Activated naive CD8-positive, alpha-beta T cell treated with anti-CD3 and anti-CD28 coated beads, Interleukin-2, amount 10 ng/mL, durations not matched to agents 7 days and 5 days (primary cell): ENCODE measurements at places on chromosomes 6 and 20. TPM values are rescaled to one million over a fixed set of nuclear protein-coding genes. Genes with fewer than 3 reads are reported as not detected.

DNA sequence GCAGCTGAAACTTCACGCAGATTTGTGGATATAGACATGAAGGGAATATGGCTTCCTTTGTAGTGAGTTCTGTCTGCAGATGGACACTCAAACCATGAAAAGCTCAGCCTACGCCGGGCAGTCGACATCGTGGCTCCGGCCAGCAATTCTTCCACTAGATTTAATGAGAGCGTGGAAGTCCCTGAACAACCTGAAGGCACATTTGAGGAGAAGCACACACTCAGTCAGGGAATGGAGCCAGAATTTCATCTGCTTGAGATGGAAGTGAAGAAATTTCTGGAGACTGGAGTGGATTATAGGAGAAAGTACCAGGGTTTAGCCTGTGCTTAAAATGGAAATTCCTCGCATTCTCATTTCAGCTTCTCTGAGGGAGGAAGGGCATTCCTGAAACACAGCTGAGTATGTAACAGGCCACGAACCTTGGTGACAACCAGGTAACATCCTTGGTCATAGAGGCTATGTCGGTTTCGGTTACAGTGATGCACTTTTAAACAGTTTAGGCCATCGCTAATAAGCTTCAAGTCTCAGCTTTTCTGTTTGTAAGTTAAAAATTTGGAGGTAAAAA, 80.5 kb upstream of the AGPAT4 start:
- peaks cover 11% of the 10 kb centered on the region for H3K4me1 ChIP-seq
- no peak for DNase-seq
- no peak overlapping the region for H3K27ac ChIP-seq
- no peaks in the 10 kb centered on the region for H3K27me3 ChIP-seq
- no peak overlapping the region for H3K4me3 ChIP-seq

- H3K4me3 ChIP-seq: peak overlapping the region; percentile 91
- peaks cover 4% of the 10 kb centered on the region for H3K36me3 ChIP-seq
- peak overlapping the region; percentile 84 for H3K27ac ChIP-seq
- no peaks in the 10 kb centered on the region for H3K27me3 ChIP-seq
- no peak for DNase-seq
Observed at GRCh38 chr6:157982563-157983405, 1.1 kb downstream of the SYNJ2 start.

Gene HSPA1L
- total RNA-seq: 3.3 TPM

Gene TMC2
- total RNA-seq: not detected

DNA sequence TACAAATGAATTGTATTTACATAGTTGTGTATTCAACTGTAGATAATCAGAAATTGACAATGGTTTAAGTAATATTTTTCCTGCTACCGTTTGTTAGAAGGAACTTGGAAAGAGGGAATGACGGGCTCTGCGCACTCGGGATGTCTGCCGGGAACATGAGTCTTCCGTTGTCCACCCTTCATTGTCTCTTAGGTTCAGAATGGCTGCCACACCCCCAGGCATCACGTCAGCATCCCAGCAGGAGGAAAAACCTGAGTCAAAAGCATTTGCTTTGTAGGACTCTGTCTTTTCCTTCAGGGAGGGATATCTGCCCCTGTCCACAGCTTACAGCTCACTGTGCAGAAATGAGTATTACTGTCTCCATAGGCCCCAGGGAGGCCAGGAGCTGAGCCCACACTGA, 331.2 kb downstream of the THBS2 start:
- H3K4me1 ChIP-seq: peaks cover 1% of the 10 kb centered on the region
- DNase-seq: no peak
- H3K4me3 ChIP-seq: no peak overlapping the region
- H3K27ac ChIP-seq: no peak overlapping the region
- peaks cover 4% of the 10 kb centered on the region for H3K27me3 ChIP-seq
- H3K36me3 ChIP-seq: no peaks in the 10 kb centered on the region

Gene TSBP1
- total RNA-seq: not detected

GRCh38 chr20:34110745-34111641, 1.1 kb downstream of the EIF2S2 start:
- peaks cover 23% of the 10 kb centered on the region for H3K36me3 ChIP-seq
- DNase-seq: no peak
- peak overlapping the region; percentile 99 for H3K27ac ChIP-seq
- H3K4me3 ChIP-seq: peak overlapping the region; percentile 93

DNA sequence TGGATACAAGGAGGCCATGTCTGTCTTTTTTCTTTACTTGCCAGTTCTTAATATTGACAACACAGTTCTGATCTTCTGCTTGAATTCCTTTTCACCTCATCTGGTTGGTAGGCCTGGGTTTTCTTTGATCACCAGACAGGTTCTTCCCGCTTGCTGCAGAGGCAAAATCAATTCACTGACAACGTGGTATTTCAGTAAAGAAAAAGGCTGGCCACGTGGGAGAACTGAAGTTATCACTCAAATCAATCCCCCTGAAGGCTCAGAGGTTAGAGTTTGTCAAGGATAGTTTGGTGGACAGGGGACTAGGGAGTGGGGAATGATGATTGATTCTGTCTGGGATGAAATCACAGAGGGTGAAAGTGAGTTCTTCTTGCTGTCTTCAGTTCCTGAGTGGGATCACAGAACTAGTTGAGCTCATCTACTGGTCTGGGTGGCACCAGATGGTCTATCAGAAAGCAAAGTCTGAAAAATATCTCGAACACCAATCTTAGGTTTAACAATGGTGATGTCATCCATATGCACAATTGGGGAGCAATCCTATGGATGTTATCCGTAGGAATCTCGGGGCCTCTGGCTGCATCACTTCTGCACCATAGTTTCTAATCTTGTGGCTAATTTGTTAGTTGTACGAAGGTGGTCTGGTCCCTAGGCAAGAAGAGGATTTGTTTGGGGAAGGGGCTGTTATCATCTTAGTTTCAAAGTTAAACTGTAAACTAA, 37.3 kb upstream of the OLIG3 start:
- DNase-seq: no peak
- H3K4me3 ChIP-seq: no peak overlapping the region
- H3K4me1 ChIP-seq: no peaks in the 10 kb centered on the region
- peaks cover 3% of the 10 kb centered on the region for H3K36me3 ChIP-seq
- no peak overlapping the region for H3K27ac ChIP-seq
- H3K27me3 ChIP-seq: peaks cover 14% of the 10 kb centered on the region

GRCh38 chr20:25053255-25054031, 4.5 kb downstream of the ACSS1 start:
- no peak overlapping the region for H3K4me3 ChIP-seq
- peak overlapping the region; percentile 15 for H3K27ac ChIP-seq
- no peak for DNase-seq

DNA sequence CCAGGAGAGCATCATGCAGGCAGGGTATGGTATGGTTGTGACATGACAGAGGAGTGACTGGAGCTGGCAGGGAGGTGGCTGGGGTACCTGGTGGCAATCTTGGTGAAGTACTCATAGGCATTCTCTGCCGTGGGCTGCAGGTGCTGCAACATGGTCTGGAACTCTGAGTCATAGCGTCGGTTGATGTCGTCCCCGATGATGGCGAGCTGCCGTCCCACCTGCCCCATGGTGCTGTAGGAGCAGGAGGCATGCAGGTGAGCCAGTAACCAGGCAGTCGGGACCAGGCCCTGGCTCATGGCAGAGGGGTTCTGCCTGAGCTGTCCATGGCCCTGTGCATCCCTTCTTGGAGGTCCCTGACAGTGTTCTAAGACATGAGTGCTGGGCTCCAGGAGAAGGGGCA, 4.9 kb downstream of the BAK1 start:
- H3K27ac ChIP-seq: peak overlapping the region; percentile 34
- peaks cover 29% of the 10 kb centered on the region for H3K36me3 ChIP-seq
- no peak for DNase-seq
- peaks cover 29% of the 10 kb centered on the region for H3K4me1 ChIP-seq
- no peaks in the 10 kb centered on the region for H3K27me3 ChIP-seq

- no peaks in the 10 kb centered on the region for H3K36me3 ChIP-seq
- no peaks in the 10 kb centered on the region for H3K4me1 ChIP-seq
- no peak overlapping the region for H3K27ac ChIP-seq
- DNase-seq: no peak
Observed at GRCh38 chr6:17484201-17484849, 90.9 kb downstream of the CAP2 start.

GRCh38 chr6:16274885-16275589, 36.6 kb downstream of the GMPR start:
- H3K4me3 ChIP-seq: no peak overlapping the region
- DNase-seq: no peak
- H3K36me3 ChIP-seq: peaks cover 27% of the 10 kb centered on the region
- no peak overlapping the region for H3K27ac ChIP-seq

Gene CTCFL
- not detected for total RNA-seq

- no peak overlapping the region for H3K4me3 ChIP-seq
- no peak overlapping the region for H3K27ac ChIP-seq
- H3K36me3 ChIP-seq: no peaks in the 10 kb centered on the region
- H3K27me3 ChIP-seq: no peaks in the 10 kb centered on the region
- no peaks in the 10 kb centered on the region for H3K4me1 ChIP-seq
- no peak for DNase-seq
Observed at GRCh38 chr6:113347436-113347835, 509.7 kb upstream of the MARCKS start.

GRCh38 chr20:16427571-16427970, 145.7 kb downstream of the KIF16B start:
- no peaks in the 10 kb centered on the region for H3K27me3 ChIP-seq
- DNase-seq: no peak
- no peak overlapping the region for H3K4me3 ChIP-seq
- H3K27ac ChIP-seq: no peak overlapping the region
- H3K4me1 ChIP-seq: no peaks in the 10 kb centered on the region

GRCh38 chr6:123875784-123876183, 72.1 kb downstream of the NKAIN2 start:
- H3K4me1 ChIP-seq: no peaks in the 10 kb centered on the region
- no peaks in the 10 kb centered on the region for H3K36me3 ChIP-seq
- no peak overlapping the region for H3K27ac ChIP-seq
- H3K27me3 ChIP-seq: no peaks in the 10 kb centered on the region
- DNase-seq: no peak

Gene PMEPA1
- 5.0 TPM for total RNA-seq

Gene L3MBTL1
- total RNA-seq: 13.7 TPM

Gene NT5E
- 26.8 TPM for total RNA-seq

DNA sequence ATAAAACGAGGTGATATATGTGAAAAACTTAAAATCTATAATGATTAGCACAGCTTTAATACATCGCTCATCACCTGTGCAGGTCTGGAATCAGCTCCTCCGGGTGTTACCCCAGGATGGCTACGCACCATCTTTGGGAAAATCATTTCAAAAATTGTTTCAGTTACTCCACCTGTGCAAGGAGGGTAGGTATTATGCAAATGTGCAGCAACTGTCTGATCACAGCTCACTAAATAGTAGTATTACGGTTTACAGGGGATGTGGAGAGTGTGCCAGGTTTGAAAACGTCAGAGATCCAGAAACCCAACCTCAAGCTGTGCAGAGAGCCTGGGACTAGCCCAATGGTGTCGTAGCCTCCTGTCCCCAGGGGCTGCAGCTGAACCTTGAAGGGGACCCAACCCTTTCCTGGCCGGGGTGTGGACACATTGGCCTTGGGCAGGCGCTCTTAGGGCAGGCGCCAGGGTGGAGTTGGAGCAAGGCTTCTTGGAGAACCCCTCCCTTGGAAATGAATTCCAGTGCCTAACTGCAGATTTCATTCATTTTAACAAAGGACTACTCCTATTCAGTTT, 24.2 kb upstream of the SGK1 start:
- H3K27ac ChIP-seq: no peak overlapping the region
- H3K27me3 ChIP-seq: no peaks in the 10 kb centered on the region
- H3K4me3 ChIP-seq: no peak overlapping the region
- no peak for DNase-seq
- H3K36me3 ChIP-seq: peaks cover 3% of the 10 kb centered on the region

- H3K4me1 ChIP-seq: peaks cover 9% of the 10 kb centered on the region
- H3K36me3 ChIP-seq: peaks cover 17% of the 10 kb centered on the region
- H3K4me3 ChIP-seq: no peak overlapping the region
- no peak for DNase-seq
- no peaks in the 10 kb centered on the region for H3K27me3 ChIP-seq
- no peak overlapping the region for H3K27ac ChIP-seq
Observed at GRCh38 chr20:5767493-5768098, 17.4 kb downstream of the SHLD1 start.

- H3K4me3 ChIP-seq: no peak overlapping the region
- H3K27ac ChIP-seq: no peak overlapping the region
- no peaks in the 10 kb centered on the region for H3K27me3 ChIP-seq
- peaks cover 4% of the 10 kb centered on the region for H3K36me3 ChIP-seq
Observed at GRCh38 chr6:111661541-111662061, 55.9 kb upstream of the TRAF3IP2 start.

DNA sequence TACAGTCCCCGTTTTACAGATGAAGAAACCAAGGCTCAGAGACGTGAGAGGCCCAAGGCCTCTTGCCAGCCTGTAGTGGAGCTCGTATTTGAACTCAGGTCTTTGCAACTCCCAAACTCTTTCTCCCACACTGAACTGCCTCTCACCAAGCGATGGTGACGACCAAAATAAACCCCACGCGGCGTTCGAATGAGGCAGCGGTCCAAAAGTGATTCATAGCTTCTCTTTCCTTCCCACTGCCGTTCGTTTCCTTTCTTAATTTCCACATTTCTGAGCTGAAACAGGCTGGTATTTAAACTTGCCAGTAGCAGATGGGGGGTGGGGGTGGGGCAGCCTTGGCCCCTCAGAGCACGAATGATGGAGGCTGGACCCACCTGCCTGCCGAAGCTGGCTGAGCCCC, 252.9 kb upstream of the KCNG1 start:
- peaks cover 17% of the 10 kb centered on the region for H3K27me3 ChIP-seq
- no peak overlapping the region for H3K4me3 ChIP-seq

Gene IP6K3
- total RNA-seq: not detected

Gene ZBTB46
- total RNA-seq: 0.25 TPM

DNA sequence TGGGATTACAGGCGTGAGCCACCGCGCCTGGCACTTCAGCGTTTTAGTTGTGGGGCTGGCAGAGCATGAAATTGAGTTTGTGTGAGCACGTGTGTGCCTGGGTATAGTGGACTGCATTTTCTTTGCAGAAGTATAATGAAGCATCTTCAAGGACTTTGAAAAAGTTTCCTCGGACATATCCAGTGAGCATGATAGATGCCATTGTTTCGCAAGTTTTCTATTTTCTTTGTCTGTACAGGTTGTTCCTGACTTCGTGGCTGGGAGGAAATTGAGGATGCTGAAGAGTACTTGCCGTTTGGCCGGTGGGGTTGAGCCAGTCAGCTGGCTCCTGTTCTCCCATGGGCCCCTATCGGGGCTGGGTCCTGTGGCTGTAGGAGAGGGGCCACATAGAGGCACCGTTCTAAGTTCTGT, 55.9 kb downstream of the RREB1 start:
- peaks cover 13% of the 10 kb centered on the region for H3K4me1 ChIP-seq
- H3K27me3 ChIP-seq: no peaks in the 10 kb centered on the region
- no peak for DNase-seq
- H3K36me3 ChIP-seq: peaks cover 7% of the 10 kb centered on the region
- no peak overlapping the region for H3K4me3 ChIP-seq
- H3K27ac ChIP-seq: no peak overlapping the region

- H3K27me3 ChIP-seq: no peaks in the 10 kb centered on the region
- H3K4me1 ChIP-seq: peaks cover 20% of the 10 kb centered on the region
- DNase-seq: no peak
- peak overlapping the region; percentile 97 for H3K27ac ChIP-seq
Observed at GRCh38 chr6:113971741-113972140, 793 bp upstream of the HDAC2 start.
